GM12865 (cell line): ENCODE measurements at places on chromosomes 2 and 18.
A peak's percentile ranks its signal among the peaks of the same experiment; 100 is the strongest.

DNA sequence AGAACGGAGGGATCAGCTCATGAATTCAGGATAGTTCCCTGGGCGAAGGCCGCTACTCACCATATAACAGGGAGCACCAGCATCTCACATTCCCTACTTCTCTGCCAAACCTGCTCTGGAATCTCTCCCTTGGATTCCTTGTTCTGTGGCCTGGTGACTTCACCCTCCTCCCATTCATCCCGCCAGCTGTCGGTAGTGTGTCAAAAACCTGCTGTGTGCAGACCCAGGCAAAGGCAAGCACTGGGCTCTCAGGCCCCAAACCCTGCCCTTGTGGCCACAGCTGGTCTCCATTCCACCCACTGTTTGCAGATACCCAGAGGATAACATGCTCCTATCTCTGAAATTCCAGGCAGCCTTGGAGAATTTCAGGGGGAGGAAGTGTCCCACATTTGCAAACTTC, 151.6 kb downstream of the CAPN13 start:
- no peak for DNase-seq

DNA sequence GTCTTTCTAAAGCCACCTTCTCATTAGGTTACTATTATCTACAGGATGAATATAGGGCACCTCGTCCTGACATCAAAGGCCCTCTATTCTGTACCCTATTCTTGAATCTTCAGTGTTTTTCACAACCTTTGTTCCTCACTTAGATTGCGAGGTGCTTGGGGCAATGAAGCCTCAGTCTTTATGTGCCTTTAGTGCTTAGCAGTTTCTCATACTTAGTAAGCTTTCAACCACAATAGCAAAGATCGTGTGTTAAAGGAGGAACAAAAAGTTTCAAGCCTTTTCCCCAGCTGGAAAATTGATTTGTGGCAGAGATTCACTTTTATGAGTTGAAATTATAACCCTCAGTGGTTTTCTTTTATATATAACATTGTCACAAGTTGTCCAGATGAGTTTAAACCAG, 226.9 kb downstream of the MYO3B start:
- no peak for DNase-seq

GRCh38 chr2:189406586-189407233, 34.6 kb upstream of the WDR75 start:
- DNase-seq = no peak

GRCh38 chr2:232877940-232878511, 8.0 kb downstream of the SNORC start:
- DNase-seq = no peak

- DNase-seq = peak; percentile 25
These were observed 456.9 kb upstream of the TNP1 start for GRCh38 chr2:217316743-217317142.

GRCh38 chr18:44409515-44409914, 271.2 kb upstream of the SETBP1 start:
- no peak for DNase-seq

DNA sequence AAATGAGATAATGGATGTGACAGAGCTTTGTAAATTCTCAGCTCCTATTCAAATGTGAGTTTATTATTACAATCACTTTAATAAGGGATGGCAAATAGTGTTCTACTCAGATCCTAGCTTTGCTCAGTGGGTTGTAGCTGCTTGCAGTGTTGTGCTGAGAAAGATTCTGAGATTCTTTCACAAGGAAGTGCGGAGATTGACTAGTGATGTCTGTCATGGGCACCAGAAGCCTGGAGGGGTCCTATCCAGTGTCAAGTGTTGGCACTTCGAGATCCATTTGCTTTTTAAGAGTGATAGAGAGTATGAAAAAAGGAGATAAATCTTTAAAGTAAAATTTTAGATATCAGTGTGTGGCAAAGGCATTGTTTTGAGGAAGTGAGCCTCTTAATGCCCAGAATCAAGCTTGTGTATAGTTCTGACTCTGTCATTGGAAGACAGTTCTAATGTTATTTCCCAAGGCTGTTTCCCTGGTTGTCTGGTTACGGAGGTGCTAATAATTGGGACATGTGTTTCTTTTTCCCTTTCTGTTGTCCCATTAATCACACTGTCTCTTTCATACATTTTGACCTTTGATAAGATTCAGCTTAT, 181.7 kb upstream of the SPRED2 start:
- DNase-seq = no peak

- no peak for DNase-seq
These were observed 103.9 kb upstream of the MCFD2 start for GRCh38 chr2:47019532-47019931.

GRCh38 chr2:12720754-12721378, 4.1 kb downstream of the TRIB2 start:
- no peak for DNase-seq

GRCh38 chr2:157229572-157229971, 27.9 kb upstream of the GALNT5 start:
- DNase-seq = no peak

DNA sequence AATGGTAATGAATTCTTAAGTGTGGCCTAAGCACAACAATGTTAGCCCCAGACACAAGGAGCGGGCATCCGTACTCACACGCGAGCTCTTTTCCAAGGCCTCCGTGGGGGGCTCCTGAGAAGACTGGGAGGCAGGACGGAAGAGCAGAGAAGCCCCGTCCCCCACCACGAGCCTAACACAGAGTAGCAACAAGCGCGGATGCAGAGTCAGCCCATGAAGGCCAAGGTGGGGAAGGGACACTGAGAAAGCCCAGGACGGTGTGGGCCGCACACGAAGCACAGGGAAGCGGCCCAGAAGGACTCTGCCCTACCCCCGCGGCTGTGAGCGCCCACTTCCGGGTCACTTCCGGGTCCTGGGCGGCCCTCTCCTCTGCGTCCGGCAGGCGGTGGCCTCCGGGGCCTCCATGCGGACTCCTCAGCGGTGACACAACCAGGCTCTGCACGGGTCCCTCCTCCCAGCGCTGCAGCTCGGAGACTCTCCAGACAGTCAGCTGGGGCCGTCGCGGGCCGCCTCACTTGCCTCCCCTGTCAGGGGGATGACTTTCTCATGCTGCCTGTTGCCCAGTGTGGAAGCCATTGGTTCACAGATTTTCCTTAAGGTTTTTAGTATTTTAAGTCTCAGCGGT, 151.5 kb downstream of the MTCL1 start:
- DNase-seq = no peak

GRCh38 chr2:98167916-98168315, 80.9 kb downstream of the VWA3B start:
- no peak for DNase-seq

- no peak for DNase-seq
These were observed 74.3 kb upstream of the NPAS2 start for GRCh38 chr2:100745604-100746003.

- no peak for DNase-seq
These were observed 15.7 kb downstream of the COL4A3 start for GRCh38 chr2:227179988-227180685.

DNA sequence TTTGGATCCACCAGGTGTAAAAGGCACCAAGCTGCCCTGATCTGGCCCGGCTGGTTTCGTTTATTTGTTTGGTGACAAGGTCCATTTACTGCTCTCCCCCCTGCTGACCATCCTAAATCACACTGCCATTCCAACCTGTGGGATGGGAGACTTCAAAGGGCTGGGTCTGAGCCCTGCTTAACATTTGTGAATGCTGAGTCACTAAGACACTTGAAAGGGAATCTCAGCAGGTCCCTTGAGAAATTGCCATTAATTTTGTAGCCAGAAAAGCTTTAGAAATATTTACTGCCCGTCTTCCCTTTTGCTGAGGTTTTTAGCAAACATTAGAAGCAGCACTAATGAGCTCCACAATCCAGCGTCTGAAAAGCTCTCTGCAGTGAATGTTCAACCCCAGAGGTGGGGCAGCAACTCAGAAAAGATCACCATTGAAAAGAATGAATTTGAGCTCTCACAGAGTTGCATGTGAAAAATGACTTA, 133.8 kb downstream of the ARL4C start:
- DNase-seq = no peak

GRCh38 chr2:152565884-152566727, 151.2 kb downstream of the PRPF40A start:
- peak; percentile 86 for DNase-seq

DNA sequence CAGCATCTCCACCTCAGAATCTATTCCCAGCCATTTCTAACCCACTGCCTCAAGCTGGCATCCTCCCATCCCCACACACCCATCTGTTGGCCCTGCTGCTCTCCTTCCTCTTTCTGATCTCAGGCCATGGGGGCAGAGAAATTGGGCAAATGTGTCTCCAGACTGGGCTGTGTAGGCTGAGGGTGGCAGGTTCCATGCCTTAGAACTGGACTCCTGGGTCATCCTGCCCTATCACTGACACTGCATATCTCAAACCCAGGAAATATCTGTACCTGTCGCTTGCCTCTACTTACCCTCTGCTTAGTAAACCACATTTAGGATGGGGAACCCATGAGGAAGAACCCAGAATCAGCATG, 1.8 kb downstream of the WNT10A start:
- DNase-seq = no peak

DNA sequence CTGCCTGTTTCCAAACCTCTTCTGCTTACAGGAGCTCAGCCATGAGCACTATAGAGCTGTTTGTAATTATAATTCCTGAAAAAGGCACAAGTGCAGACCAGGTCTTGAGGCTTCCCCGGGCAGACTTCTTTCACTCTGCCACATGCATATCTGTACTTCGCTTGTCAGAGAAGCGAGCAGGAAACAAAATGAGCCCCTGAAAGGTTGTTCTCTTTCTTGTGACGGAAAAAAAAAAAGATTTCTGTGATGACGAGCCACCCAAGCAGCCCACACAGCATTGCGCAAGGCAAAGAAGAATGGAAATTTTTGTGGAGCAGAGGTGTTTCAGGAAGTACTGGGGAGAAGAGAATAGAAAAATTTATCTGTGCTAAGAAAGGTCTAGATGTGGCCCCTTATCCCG, 54.0 kb upstream of the LINC00305 start:
- DNase-seq = peak; percentile 18

- no peak for DNase-seq
These were observed 52.7 kb downstream of the CMPK2 start for GRCh38 chr2:6812857-6813530.

DNA sequence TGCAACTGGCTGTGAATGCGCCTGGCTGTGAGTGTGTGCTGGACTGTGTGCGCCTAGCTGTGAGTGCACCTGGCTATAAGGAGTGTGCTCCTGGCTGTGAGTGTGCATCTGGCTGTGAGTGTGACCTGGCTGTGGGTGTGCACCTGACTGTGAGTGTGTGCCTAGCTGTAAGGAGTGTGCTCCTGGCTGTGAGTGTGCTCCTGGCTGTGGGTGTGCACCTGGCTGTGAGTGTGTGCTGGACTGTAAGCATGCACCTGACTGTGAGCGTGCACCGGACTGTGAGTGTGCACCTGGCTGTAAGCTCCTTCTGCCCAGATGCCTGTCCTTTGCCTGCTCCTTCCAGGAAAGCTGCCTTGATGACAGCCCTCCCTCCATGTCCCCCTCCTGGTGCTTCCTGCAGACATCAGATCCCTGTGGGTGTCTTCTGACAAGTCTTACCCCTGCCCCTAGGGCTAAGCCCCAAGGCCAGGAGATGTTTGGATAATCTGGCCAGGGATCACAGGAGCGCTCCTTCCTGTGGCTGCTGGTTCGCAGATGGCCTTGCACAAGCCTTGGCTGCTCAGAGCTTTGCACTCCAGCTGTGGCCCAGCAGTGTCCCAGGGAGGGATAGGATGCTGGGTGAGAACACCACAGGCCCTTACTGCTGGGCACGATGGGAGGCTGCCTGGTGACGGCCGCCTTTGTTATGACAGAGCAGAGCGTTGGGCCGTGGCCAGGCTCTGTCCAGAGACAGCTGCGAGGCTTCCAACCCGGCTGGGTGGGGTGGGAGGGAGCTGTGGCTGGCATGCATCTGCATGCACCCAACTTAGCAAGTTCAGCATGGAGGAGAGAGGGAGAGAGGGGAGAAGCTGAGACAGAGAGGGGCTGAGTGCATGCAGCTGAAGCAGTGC, 89.9 kb downstream of the GLI2 start:
- DNase-seq = no peak

- no peak for DNase-seq
These were observed 42.4 kb upstream of the KDM3A start for GRCh38 chr2:86398500-86399474.

DNA sequence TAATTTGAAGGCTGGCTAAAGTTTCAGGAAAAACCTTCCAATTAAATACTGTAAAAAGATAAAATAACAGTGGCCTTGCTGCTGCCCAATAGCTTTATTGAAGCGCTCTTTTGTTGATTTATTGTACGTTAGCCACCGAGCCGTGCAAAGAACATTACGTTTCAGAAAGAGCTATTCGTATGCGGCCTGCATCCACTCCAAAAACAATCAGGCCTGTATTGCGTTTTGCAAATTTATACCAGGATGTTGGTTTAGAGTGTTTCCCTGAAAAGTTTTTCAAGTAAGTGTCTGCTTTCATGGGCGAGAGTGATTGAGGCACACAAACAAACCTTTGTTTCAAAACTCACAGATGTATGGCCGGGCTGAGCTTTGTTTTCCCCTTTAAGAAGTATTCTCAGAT, 257.2 kb upstream of the SALL3 start:
- DNase-seq = no peak

GRCh38 chr2:105883911-105884694, 139.4 kb downstream of the NCK2 start:
- DNase-seq = no peak

- no peak for DNase-seq
These were observed 15.7 kb upstream of the LYPD6 start for GRCh38 chr2:149314687-149315086.

- peak; percentile 28 for DNase-seq
These were observed 823 bp upstream of the GORASP2 start for GRCh38 chr2:170928036-170928823.

- DNase-seq = no peak
These were observed 45.8 kb downstream of the WDR7 start for GRCh38 chr18:56696966-56697365.

DNA sequence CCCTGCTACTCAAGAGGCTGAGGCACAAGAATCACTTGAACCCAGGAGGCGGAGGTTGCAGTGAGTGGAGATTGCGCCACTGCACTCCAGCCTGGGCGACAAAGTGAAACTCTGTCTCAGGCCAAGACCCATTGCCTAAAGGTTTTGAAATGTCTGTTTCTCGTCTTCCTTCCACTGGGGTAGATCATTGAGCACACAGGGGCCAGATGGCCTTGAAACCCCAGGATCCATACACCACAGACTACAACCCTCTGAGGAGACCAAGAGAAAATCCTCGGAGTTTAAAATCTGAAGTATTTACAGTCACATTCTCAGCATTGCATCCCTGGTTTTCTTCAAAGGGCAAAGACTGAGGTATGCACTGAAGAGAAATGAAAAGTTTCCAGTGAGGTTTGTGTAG, 7.1 kb upstream of the EPAS1 start:
- no peak for DNase-seq

- peak; percentile 98 for DNase-seq
These were observed 21.6 kb upstream of the SPATA3 start for GRCh38 chr2:230974096-230974913.

- DNase-seq = no peak
These were observed 81.5 kb downstream of the LDLRAD4 start for GRCh38 chr18:13300029-13300428.

DNA sequence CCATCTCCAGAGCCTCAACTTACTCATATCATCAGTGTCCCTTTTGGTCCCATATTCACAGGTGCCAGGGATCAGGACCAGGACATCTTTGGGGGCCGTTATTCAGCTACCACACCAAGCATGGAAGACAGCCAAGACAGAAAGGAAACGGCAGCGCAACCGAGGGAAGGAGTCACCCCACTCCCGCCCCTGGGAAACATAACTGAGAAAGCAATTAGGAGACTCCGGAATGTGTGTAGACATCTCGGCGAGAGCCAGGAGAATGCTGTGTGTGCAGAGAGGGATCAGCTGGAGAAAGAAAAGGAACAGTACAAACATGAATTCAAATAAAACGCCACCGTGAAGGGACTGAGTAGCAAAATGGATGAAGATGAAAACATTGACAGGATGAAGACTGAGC, 13.4 kb upstream of the BOK start:
- DNase-seq = no peak

- DNase-seq = no peak
These were observed 125.4 kb downstream of the TPO start for GRCh38 chr2:1538663-1539062.
